Activated CD4-positive, CD25-positive, alpha-beta regulatory T cell (primary cell): ENCODE measurements at places on chromosomes 1 and 21.

GRCh38 chr1:9169601-9170137 lies 40.8 kb upstream of the GPR157 start:
- DNase-seq, result no peak

DNA sequence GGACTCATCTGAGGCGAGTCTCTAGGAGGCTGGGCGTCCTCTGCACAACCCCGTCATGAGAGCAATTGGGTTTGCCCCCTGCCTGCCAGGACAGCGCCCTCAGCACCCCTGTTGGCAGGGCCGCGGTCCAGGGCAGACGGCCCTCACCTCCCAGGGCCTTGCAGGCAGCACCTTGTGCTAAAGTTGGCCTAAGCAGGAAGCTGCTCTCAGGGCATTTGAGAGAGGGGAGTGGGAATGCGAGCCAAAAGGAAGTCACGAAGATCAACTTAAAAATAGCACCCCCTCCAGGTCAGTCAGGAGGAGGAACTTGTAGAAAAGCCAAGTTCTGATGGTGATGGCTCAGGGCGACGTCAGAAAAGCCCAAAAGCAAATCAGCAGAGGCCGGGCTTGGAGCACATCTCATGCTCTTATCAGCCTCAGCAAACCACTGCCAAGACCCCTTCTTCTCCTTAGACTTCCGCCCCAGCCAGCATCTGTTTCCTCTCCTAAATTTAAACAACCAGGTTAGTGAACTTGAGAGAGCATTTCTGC lies 12.6 kb upstream of the ADORA3 start:
- DNase-seq, result no peak

DNA sequence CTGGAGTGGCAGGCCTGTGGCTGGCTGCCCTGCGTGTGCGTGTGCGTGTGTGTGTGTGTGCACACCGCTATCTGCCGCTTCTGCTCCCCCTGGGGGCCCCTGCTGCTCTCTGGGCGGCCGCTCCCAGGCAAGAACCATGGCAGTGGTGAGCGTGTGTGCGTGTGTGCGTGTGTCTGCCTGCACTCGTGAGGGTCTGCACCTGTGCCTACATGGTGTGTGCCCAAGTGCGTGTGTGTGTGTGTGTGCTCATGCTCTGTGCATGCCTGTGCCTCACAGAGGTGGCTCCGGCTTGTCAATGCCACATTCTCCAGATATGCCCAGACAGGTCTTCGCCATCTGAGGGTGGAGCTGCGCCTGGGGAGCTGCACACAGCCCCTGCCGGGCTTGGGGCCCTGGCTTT lies 18.7 kb upstream of the PEX10 start:
- no peak for DNase-seq

GRCh38 chr1:235648954-235649367 lies 623 bp downstream of the GNG4 start:
- no peak for DNase-seq

DNA sequence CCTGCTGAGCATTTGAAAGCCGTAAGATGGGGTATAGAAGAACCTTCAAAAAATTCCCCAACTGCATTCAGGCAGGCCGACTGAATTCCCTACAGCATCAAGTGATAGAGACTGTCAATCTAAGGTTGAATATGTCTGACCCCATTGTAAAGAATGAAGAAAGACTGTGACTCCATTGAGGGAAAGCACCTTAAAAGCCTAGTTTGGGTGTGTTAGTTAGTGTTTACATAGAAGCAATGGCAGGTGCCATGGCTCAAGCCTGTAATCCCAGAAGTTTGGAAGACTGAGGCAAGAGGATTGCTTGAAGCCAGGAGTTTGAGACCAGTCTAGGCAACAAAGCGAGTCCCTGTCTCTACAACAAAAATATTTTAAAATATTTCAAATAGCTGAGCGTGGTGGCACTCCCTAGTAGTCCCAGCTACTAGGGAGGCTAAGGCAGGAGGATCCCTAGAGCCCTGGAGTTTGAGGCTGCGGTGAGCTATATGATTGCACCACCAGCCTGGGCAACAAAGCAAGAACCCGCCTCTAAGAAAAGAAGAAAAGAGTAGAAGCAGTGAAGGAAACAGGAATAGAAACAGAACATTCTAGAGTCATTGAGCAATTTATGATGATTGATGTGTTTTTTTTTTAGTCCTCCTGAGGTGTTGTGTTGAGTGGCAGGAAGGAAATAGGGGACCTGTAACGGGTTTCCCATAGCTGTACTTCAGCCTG lies 15.4 kb downstream of the POLR3GL start:
- DNase-seq, result no peak

DNA sequence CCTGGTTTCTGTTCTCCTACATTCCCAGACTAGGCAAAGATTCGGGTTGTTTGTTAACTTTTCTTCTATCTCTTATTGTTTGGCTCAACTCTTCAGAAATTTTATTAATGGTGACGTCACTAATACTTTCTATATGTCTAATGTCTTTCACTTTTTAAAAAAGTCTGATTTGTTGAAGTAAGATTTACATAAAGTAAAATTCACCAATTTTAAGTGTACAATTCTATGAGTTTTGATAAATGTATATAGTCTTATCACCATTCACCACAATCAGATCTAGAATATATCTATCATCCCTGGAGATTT lies 27.8 kb downstream of the EXTL2 start:
- no peak for DNase-seq

GRCh38 chr1:110673197-110673701 lies 1.5 kb downstream of the KCNA3 start:
- DNase-seq, result no peak

GRCh38 chr1:226655251-226656163 lies 83.6 kb downstream of the ITPKB start:
- no peak for DNase-seq

GRCh38 chr1:31767225-31767624 lies 3.1 kb upstream of the ADGRB2 start:
- DNase-seq, result no peak

DNA sequence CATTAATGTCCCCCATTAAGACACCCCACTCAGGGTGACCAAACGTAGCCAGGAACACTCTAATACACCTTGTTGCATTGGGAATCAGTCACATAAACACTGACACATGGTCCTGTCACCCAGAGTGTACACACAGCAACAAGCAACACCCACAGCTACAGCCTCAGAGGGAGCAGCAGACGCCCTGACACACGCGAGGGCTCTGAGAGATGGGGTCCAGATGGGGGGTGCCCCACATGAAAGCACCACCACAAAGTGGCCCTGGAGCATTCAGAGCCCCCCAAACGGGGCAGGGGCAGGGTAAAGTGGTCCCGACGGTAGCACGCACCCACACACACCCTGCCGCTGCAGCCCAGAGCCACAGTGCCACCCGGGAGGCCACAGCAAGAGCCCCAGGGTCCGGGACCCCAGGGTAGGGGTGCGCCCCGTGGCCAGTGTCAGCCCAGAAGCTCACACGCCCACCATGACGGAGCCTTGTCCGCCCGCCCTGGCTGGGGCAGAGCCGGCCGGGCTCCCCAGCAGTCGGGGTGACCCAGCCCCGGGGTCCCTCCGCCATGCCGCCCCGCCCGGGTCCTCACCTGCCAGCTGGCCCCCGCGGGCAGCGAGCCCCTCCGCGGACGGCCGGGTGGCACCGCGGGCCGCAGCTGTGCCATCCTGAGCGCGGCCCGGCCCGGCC lies 47.3 kb downstream of the RAP1GAP start:
- no peak for DNase-seq

GRCh38 chr1:215895276-215895675 lies 328.2 kb downstream of the KCTD3 start:
- no peak for DNase-seq

DNA sequence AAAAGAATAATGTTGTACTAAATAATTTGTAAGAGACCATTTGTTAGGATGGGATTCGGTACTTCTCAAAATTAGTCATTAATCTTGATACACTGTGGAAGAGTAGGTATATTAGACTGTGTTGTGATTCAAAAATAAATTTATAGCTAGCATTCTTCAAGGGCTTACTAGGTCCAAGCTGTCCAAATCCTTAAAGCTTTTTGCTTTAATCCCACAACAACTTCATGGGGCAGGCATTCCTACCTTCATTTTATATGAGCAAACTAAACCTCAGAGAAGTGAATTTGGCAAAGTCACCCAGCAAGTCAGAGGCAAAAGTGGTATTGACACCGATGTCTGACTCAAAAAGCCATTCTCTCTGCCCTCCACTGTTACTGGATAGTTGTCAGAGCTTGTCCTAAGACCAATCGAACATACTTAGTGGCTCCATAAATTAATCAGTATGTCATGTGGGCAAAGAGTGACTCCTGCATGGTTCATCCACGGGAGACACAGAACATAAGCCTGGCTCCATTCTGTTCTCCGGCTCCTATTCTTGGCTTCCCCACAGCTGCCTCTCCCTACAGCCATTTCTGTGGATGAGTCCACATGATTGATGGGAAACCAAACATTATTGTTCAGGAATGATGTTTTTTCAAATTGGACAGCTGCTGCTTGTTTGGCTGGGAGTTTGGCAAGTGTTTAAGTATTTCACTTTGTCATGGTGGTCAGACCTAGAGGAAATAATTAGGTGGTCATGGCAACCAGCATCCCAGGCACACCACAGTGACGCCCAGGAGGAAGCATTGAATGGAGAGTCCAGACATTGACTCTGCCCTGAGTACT lies 133.4 kb upstream of the FGGY start:
- no peak for DNase-seq

DNA sequence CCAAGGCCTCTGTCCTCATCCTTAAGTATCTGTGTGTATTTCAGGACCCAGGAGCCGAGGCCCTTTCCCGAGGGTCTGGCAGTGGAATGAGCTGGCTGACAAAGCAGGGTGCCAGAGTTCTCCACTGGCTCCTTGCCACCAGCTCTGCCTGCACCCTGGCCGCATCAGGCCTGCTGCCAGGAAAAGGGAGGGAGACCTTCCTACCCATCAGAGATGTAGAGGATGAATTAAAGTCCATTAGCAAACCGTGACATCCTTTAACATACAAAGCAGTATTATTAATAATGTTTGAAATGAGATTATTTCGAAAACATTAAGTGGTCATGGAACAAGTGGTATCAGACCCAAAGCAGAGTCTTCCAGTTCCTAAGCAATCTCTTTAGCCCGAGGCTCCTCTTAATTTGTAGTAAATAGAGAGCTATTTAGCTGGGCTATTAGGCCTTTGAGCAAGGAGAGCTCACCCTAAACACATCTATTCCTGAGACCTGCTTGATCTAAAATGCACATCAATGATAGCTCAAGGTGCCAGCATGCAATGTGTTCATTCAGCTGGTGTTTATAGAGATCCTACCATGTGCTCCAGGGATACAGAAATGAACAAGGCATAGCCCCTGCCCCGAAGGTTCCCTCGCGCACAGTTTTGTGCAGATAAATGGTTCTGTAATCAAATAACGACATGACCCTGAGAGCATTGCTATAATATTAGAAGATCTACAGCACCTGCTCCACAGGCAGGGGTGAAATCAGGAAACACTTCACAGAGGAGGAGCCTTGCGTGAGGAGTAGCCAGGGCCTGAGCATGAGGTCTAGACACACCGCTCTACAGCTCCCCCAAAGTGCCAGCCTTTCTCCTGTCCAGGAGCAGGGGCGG lies 44.0 kb downstream of the FAM163A start:
- no peak for DNase-seq

DNA sequence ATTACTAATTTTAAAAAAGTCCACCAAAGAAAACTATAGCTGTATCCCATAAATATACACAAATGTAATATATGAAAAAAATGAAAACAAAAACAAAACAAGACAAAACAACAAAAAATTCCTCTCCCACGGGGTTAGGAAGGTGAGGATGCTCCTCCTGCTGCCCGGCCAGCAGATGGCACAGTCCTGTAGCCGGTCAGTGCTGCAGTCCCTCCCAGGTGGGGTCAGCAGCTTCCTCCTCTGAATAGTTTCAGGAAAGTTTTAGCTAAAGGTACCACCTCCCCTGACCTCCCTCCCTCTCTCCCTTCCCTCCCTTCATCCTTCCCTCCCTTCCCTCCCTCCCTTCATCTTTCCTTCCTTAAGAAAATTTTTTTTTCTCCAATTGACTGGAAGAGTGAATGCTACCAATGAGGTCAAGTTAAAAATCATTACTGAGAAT lies 67.8 kb upstream of the BCL10 start:
- DNase-seq, result no peak

DNA sequence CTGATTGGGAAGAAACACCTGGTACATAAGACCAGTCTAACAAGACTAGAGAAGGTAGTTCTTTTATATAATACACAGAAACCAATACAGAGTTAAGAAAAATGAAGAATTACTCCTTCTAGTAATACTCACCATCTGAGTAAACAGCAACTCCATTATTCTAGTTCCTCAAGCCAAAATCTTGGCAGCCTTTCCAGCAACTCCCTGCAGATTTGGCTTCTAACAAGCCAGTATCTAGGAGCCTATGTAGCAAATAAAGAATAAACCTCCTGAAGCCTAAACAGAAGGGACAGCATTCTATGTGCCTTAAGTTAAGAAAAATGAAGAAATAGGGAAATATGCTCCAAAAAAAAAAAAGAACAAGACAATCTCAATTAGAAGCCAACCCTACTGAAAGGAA lies 24.5 kb downstream of the ERO1B start:
- DNase-seq, result no peak

DNA sequence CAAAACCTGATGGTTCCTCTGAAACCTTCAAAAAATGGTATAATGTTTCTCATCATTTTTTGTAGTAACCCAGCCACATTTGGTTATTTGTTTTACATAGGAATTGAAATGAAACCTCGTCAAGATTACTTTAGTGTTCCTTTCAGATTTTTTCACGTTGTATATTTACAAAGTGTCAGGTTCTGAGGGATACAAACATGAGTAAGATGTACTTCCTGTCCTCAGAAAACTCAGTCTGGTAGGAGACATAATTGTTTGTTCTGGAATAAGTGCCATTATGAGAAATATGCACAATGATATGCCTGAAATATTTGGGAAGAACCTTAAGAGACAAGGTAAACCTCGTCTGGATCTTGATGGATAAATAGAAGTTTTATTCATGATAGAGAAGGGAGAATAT lies 145.5 kb downstream of the USP25 start:
- no peak for DNase-seq

GRCh38 chr21:46660505-46660904 lies 25.0 kb downstream of the PRMT2 start:
- DNase-seq, result no peak

GRCh38 chr1:66764994-66765578 lies 12.8 kb downstream of the DYNLT5 start:
- peak; percentile 24 for DNase-seq

- no peak for DNase-seq
Measured at GRCh38 chr1:60665311-60665710, 417.1 kb upstream of the NFIA start.

DNA sequence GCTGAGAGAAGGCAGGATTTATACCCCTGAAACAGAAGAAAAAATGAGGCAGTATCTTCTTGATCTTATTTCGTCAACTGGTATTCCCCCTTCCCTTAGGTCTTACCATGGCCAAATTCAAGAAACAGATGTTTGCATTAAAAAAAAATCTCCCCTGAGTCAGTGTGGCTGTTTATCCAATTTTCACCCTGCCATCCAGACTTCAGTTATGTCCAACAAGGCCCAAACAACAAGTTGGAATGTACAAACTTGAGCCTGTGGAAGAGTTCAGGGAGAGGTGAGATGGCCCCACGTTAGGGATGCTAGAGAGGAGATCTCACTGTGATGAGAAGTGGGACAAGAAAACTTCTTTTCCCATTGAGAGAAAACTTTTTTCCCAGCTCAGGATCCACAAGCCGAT lies 147.2 kb upstream of the PROX1 start:
- DNase-seq, result no peak
